ENCODE measurements at places on chromosomes 4 and X.

DNA sequence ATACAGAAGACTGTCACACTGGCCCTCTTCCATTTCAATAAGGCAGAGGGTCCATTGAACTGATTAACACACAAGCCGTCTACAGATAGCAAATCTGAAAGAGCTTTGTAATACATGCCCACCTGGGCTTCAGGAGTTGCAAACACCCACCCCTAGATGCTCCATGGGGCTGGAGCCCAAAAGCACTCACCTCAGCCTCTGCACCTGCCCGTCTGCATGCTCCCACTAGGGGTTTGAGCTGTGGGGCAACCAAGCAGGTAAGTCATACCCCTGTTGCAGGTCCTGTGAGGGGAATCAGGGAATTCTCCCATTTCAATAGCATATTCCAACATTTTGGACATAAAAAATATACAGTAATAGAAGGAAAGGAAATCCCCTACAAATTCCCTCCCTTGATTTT lies 243.0 kb upstream of the KCNIP4 start:
- DNase-seq = no peak

GRCh38 chr4:123163501-123163900 lies 233.1 kb upstream of the SPRY1 start:
- no peak for DNase-seq

GRCh38 chr4:123836851-123837595 lies 440.4 kb downstream of the SPRY1 start:
- DNase-seq = no peak

DNA sequence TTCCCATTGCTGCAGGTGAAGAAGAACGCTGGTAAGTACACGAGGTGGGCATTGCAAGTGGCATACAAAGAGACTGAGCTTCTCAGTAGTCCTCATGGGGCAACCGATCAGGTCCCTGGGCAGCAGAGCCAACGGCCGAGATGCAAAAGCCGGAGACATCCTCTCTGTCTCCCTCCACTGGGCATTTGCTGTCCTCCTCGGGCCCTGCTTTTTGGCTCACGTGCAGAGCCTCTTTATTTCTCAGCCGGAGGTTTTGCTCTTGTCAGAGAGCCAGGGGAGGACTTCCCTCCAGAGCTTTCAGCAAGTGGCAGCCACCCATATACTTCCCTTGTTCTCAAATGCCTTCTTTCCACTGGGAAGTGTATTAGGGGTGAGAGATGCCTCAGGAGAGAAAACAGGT lies 18.0 kb downstream of the STARD8 start:
- no peak for DNase-seq

DNA sequence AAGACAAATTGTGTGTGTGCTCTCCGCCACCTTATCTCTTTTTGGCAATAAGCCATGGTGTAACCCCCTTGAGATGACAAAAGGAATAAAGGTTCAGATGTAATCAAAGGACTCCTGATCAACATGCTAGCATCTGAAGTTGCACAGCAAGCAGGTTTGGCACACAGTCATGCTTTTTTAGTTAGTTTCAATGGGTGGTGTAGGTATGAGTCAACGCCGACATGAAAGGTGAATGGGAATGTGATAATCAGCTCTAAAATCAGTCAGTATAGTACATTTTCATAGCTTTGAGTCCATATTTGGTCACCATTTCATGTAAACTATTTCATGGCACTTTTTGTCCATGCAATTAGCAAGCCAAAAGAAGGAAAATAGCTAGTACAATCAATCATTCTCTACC lies 50.4 kb upstream of the ETNPPL start:
- DNase-seq = no peak

DNA sequence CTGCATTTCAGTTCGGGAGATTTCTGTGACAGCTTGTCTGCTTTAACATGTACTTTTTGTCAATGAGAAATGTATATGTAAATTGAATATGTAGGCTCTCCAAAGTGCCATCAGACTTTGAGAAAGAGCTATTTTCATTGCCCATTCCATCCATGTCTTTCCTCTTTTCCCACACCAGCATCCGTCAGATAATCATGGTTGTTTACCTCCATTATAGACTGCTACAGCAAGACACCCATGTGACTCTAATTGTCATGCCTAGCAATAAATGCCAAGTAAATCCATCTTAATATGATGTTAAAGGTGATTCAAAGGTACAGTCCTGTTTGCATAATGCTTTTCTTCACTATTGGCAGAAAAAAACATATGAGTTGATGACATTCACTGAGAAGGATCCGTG lies 1019.3 kb upstream of the GRID2 start:
- no peak for DNase-seq

- DNase-seq = no peak
Measured at GRCh38 chrX:48831136-48831908, 4.1 kb downstream of the PCSK1N start.

- no peak for DNase-seq
Measured at GRCh38 chr4:17846266-17846665, 35.5 kb downstream of the NCAPG start.

DNA sequence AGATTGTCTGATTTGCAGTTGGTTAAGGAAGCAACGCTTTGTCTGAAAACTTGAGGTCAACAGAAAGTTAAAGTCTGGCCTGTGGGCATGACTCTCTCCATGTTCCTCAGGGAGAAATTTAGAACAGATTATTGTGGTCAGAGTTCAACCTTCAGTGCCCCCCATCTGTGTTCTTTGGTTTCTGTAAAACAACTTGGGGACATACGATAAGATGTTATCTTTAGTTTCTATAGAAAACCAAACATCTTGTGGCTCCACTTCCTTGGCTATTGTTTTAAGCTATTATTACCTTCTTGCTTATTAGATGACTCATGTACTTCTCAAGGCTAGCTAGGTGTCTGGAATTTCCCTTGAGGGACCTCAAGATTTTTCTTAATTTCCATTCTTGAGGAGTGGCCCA lies 507.7 kb downstream of the PDHA2 start:
- no peak for DNase-seq

DNA sequence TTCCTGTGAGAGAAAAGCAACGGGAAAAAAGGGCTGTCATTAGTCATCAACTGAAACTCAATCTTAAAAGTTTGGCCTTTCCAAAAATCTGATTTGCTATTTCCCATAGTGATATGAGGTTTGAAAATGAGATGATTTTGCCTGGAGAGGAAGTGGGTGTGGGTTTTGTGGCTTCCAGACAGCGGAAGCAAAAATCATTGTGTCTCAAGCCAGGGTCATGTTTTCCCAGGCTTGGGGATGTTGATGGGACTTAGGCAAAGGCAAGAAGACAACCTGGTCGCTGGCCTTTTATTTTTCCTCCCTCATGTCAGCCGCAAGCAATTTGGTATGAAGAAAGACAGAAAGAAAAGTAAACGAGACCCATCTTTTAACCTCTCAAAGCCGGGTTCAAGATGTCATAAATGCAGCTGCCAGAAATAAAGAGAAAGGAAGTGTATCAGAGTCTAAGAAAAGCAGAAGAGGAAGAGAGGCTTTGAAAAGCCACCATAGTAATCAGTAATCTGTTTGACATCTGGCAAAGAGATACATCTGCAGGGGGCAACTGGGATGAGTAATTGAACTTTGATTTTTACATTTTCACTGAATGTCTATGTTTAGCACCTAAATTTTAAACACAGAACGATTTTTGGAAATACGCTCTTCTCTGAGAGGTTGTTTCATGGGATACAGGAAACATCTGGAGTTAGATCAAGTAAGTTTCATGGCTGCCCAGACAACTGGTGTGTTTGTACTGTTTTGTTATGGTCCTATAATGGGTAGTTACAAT lies 521.6 kb upstream of the SLIT2 start:
- no peak for DNase-seq

DNA sequence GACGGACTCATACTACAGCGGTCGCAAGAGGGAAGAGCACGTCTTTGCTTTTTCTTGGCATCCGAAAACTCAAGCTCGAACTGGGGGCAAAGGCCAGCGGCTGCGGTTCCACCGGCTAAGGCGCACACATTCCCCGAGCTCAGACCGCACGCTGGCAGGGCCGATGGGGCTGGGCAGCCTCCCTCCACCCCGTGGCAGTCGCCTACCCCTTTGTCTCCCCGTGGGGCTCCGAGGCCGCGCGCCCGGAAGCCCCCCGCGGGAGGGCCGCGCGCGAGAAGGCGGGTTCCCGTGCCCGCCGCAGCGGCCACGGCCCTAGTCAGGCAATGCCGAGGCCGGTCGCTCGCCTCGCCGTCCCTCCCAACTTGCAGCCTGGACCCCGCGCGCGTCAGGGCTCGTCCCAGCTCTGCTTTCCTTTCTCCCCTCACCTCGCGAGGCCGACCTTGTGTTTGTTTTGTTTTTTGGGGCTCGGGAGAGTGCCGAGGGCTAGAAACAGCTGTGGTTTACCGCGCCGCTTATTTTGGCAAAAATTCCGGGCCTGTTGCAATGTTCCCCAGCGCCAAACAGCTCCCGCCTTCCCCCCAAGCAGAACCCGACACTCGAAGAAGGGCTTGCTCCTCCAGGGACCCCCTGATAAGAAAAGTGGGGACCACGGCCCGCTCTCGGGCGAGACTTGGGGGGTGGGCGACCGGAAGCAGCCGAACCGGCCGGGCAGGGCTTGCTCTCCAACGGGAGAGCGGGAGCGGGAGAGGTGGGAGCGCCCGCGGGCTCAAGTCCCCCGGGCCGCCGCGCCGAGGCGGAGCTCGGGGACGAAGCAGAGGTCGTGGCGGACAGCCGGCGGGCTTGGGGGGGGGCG lies 561 bp upstream of the N4BP2 start:
- peak; percentile 39 for DNase-seq

GRCh38 chr4:94523617-94524016 lies 71.9 kb downstream of the PDLIM5 start:
- no peak for DNase-seq

GRCh38 chrX:63686878-63687714 lies 97.9 kb downstream of the ARHGEF9 start:
- peak; percentile 1 for DNase-seq

- DNase-seq = no peak
Measured at GRCh38 chr4:13160920-13161319, 323.2 kb downstream of the RAB28 start.

- no peak for DNase-seq
Measured at GRCh38 chr4:98352396-98352795, 91.2 kb downstream of the RAP1GDS1 start.

- no peak for DNase-seq
Measured at GRCh38 chr4:87036713-87037112, 101.9 kb downstream of the AFF1 start.

GRCh38 chrX:155027509-155028066 lies 944 bp downstream of the FUNDC2 start:
- DNase-seq = no peak

GRCh38 chr4:118344801-118345200 lies 8.0 kb downstream of the PRSS12 start:
- DNase-seq = no peak

DNA sequence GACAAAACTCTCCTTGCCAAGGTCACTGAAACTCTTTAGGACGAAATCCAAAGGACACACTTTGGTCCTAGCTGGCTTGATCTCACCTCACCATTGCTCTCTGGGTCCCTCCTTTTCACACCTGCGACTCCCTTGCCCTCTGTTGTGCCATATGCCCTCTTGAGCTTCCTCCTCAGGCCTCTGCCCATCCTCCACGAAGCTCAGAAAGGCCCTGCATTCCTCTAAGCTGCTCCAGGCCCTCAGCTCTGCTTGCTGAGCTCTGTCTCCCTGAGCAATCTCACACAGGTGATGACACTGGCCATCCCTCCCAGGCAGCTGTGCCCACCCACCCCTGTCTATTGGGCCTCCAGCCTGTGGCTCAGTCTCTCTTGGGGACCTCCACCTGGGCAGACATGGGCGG lies 10.1 kb upstream of the AFAP1 start:
- DNase-seq = no peak

DNA sequence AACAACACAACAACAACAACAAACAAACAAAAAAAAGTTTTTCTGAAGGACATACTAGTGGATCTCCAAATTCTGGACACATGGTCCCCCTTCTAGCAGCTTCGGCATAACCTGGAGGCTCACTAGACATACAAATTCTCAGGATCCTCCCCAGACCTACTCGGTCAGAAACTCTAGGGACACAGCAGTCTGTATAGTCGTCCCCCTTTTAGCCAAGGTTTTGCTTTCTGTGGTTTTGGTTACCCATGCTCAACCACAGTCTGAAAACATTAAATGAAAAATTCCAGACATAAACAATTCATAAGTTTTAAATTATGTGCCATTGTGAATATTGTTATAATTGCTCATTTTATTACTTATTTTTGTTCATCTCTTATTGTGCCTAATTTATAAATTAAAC lies 45.2 kb upstream of the SHISA3 start:
- DNase-seq = no peak

DNA sequence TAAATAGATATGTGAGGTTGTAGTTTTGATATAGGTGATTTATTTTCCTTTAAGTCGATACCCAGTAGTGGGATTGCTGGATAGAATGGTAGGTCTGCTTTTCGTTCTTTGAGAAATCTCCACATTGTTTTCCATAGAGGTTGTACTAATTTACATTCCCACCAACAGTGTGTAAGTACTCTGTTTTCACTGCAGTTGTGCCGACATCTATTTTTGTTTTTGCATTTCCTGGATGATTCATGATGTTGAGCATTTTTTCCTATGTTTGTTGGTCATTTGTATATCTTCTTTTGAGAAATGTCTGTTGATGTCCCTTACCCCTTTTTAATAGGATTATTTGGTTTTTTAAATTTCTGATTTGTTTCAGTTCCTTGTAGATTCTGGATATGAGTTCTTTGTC lies 120.7 kb downstream of the NAA11 start:
- DNase-seq = no peak

- DNase-seq = no peak
Measured at GRCh38 chrX:84907324-84907968, 96.2 kb upstream of the APOOL start.

- DNase-seq = no peak
Measured at GRCh38 chr4:113823291-113823659, 61.7 kb upstream of the CAMK2D start.

DNA sequence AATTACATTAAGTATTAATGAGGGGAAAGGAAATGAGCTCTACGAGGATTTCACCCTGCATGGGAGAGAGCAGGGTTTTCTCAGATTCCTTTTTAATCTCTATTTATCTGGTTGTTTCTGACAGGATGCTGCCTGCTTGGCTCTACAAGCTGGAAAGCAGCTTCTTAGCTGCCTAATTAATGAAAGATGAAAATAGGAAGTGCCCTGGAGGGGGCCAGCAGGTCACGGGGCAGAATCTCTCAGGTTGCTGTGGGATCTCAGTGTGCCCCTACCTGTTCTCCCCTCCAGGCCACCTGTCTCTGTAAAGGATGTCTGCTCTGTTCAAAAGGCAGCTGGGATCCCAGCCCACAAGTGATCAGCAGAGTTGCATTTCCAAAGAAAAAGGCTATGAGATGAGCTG lies 113.7 kb downstream of the PARM1 start:
- DNase-seq = no peak

DNA sequence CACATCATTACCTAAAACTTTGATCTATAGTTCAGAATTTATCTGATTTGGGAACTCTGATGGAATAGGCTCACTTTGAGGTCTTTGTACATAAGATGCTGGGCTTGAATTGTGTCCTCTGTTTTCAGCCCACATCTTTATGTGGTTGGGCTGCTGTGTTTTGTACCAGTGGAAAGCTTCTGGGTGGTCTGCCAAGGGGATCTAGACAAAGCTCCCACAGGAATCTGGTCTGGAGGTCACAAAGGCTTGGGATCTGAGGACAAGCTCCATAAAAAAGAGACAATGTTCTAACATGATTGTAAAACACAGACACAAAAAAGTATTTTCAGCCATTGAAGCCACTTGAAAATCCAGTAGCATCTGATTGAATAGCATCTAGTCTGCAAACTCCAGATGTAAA lies 393.5 kb upstream of the PITX2 start:
- DNase-seq = no peak

GRCh38 chrX:143634309-143634662 lies 1.6 kb downstream of the SLITRK4 start:
- DNase-seq = no peak
